Mesangial cell (primary cell): ENCODE measurements at places on chromosomes 5 and 9. TPM values are rescaled to one million over a fixed set of nuclear protein-coding genes. Genes with fewer than 3 reads are reported as not detected.

The PROB1 gene
- total RNA-seq, result 3.1 and 3.4 TPM in 2 replicates

The KIAA0825 gene
- total RNA-seq, result 0.65 and 2.2 TPM in 2 replicates

The INSYN2B gene
- total RNA-seq, result 0.76 and 6.2 TPM in 2 replicates

The ZNF782 gene
- total RNA-seq, result 1.3 and 3.2 TPM in 2 replicates

The SHROOM1 gene
- total RNA-seq, result 5.4 and 8.2 TPM in 2 replicates

The TAF1L gene
- total RNA-seq, result not detected in 2 replicates

The MARCHF3 gene
- total RNA-seq, result 1.5 and 3.1 TPM in 2 replicates

The MCTP1 gene
- total RNA-seq, result 17.9 and 23.7 TPM in 2 replicates

The SPINK4 gene
- total RNA-seq, result not detected in 2 replicates

The PCDHGA8 gene
- total RNA-seq, result under 0.01 and 0.89 TPM in 2 replicates

The LIFR gene
- 11.2 and 16.1 TPM in 2 replicates for total RNA-seq

The OR1J2 gene
- total RNA-seq, result not detected in 2 replicates

The MPDZ gene
- total RNA-seq, result 17.1 and 17.6 TPM in 2 replicates
